ENCODE measurements at places on chromosomes 16 and 17. TPM values are rescaled to one million over a fixed set of nuclear protein-coding genes. Genes with fewer than 3 reads are reported as not detected.

The CA7 gene
- total RNA-seq = not detected

The ASB16 gene
- total RNA-seq = not detected

The KRT9 gene
- not detected for total RNA-seq

The EFCAB5 gene
- 0.28 TPM for total RNA-seq

The TCAP gene
- total RNA-seq = 0.28 TPM
